ENCODE measurements at places on chromosomes 3 and 15. TPM values are rescaled to one million over a fixed set of nuclear protein-coding genes. Genes with fewer than 3 reads are reported as not detected.

The RAMAC gene
- total RNA-seq: 42.8 TPM

The GALNT15 gene
- total RNA-seq: 0.10 TPM

The EXD1 gene
- total RNA-seq: 0.33 TPM

The SPTBN5 gene
- 0.13 TPM for total RNA-seq

The IMPG2 gene
- not detected for total RNA-seq

The C3orf49 gene
- not detected for total RNA-seq

The ANKUB1 gene
- not detected for total RNA-seq

The NDN gene
- total RNA-seq: 0.10 TPM

The VPS8 gene
- 5.9 TPM for total RNA-seq

The CPN2 gene
- total RNA-seq: not detected

The MORC1 gene
- not detected for total RNA-seq

The ARNT2 gene
- 13.6 TPM for total RNA-seq

The VILL gene
- 0.30 TPM for total RNA-seq

The ROPN1B gene
- total RNA-seq: not detected

The LOXL1 gene
- 0.67 TPM for total RNA-seq
